ENCODE measurements at places on chromosomes 7 and 10.

GRCh38 chr7:7276161-7276560 lies 93.8 kb downstream of the C1GALT1 start:
- no peak for DNase-seq

- no peak for DNase-seq
Observed at GRCh38 chr10:50152792-50153272, 85.1 kb downstream of the WASHC2A start.

- no peak for DNase-seq
Observed at GRCh38 chr10:30931094-30931493, 100.6 kb downstream of the ZNF438 start.

- DNase-seq, result no peak
Observed at GRCh38 chr10:62022830-62023229, 121.3 kb downstream of the ARID5B start.

DNA sequence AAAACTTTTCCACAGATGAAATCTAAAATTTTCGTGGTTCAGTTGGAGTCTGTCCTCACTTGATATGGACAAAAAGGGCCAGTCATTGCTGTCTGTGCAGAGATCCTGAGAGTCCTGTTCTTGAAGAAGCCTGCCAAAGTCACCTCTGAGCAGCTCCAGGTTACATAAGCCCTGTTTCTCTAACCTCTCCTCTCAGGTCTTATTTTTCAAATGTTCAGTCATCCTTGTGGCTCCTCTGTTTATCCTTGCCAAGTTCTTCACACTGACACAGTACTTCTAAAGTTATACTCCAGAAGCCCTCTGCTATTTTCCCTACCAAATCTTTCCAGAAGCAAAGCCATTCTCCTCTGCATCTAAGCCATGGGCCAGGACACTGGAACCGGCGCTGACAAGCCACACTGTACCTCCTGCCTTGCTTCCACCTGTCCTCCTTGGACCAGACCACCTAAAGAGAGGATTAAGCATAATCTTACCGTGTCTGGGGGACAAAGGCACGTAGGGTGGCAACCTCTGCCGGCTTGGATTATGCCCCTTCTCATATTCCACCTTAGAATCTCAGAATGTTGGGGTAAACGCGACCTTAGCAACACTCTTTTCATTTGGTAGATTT lies 161.6 kb downstream of the JAZF1 start:
- no peak for DNase-seq

DNA sequence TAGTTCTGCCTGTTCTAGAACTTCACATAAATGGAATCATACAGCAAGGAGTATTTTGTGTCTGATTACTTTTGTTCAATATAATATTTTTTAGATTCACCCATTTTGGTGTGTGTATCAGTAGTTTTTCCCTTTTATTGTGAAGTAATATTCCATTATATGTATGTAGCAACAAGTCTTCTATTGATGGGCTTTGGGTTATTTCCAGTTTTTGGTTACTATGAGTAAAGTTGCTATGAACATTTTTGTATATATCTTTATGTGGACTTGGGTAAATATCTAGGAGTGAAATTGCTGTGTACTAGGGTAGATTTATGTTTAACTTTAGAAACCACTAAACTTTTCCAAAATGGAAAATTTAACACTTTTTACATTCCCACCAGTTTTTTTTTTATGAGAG lies 35.7 kb downstream of the ADK start:
- DNase-seq, result no peak

DNA sequence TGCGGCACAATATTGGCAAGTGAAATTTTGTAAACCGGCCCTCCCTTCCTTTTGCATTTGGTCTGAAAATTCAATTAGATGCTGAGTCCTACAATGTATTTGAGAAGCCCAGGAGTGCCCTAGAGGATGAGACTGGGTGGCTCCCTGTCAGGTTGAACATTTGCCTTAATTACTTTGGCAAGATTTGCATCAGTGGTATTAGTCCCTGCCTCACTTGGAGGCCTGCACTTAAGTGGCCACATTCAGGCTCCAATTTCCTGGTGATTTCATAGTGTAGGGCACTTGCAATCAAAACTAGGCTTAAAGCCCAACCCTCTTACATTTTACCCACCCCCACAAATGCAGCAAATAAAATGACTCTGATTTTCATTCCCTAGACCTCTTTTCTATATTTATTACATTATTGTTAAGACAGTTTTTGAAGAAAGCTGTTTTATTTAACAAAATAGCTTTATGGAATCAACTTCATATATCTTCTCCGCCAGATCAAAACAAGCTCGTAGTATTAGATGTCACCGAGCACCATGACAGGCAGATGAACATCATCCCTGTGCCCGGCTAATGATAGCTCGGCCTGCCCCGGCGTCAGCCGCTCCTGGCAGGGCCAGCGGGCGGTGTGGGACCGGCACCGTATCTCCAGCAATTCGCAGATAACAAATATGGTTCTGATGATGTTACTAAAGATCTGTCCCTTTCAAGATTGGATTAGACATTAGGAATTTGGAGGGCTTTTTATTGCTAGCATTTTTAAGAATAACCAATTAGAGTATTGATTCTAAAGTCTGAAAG lies 73.6 kb downstream of the EGFR start:
- DNase-seq, result no peak

- no peak for DNase-seq
Observed at GRCh38 chr7:35359423-35359822, 105.5 kb upstream of the TBX20 start.

DNA sequence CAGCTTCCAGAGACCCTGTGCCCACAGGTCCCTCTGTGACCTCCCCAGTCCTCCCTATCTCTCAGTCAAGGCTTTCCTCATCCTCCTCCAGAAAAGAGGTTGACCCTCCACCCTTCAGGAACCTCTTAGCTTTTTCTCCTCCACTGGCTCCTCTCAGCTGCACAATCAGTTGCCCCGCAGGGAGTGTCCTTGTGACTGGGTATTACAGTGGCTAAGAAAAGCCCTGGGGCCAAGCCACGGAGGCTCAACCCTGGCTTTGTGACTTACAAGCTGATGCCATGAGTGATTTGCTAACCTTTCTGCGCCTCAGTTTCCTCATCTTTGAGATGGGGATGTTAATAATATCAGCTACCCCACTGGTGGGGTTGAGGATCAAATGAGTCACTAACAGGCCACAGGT lies 66.4 kb upstream of the ZMIZ1 start:
- no peak for DNase-seq

DNA sequence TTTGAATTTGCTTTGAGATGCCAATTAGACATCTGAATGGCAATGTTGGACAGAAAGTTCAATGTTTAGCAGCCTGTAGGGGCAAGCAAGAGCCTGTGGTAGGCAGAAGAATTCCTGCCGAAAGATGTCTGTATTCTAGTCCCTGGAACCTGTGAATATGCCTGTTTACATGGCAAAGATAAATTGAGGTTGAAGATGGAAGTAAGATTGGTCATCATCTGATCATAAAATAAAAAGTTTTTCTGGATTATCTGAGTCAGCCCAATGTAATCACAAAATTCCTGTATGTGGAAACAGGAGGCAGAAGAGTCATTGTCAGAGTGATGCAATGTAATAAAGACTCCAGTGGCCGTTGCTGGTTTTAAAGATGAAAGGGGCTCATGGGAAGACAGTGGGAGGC lies 430.5 kb downstream of the MDFIC start:
- no peak for DNase-seq

DNA sequence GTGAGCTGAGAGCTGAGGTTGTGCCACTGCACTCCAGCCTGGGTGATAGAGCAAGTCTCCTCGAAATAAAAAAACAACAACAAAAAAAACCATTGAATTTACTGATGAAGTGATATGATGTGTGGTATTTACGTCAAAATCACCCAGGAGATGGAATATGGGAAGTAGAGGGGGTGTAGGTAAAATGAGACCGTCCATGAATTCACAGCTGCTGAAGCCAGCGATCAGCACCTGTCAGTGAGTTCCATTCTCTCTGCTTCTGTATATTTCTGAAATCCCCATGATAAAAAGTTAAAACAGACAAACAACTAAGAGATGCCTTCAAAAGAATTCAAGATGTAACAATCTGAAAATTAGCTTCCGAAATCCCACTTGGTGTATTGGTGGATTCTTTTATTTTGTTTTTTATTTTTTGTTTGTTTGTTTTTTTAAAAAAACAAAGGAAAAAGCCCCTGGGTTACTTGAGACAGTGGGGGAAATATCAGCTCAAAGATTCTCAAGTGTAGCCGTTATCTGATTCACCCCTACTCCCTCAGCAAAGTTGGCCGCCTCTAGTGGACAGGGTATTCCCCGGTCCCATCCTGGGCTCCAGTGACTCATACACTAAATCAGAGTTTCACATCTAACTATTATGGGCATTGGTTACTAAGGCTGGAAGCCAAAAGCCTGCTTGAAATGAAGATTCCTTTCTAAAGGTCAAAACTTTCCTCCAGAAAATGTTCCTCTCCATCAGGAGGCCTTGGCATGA lies 76.4 kb downstream of the MAP3K8 start:
- peak; percentile 72 for DNase-seq

GRCh38 chr10:16927546-16927945 lies 110.3 kb upstream of the RSU1 start:
- DNase-seq, result no peak

DNA sequence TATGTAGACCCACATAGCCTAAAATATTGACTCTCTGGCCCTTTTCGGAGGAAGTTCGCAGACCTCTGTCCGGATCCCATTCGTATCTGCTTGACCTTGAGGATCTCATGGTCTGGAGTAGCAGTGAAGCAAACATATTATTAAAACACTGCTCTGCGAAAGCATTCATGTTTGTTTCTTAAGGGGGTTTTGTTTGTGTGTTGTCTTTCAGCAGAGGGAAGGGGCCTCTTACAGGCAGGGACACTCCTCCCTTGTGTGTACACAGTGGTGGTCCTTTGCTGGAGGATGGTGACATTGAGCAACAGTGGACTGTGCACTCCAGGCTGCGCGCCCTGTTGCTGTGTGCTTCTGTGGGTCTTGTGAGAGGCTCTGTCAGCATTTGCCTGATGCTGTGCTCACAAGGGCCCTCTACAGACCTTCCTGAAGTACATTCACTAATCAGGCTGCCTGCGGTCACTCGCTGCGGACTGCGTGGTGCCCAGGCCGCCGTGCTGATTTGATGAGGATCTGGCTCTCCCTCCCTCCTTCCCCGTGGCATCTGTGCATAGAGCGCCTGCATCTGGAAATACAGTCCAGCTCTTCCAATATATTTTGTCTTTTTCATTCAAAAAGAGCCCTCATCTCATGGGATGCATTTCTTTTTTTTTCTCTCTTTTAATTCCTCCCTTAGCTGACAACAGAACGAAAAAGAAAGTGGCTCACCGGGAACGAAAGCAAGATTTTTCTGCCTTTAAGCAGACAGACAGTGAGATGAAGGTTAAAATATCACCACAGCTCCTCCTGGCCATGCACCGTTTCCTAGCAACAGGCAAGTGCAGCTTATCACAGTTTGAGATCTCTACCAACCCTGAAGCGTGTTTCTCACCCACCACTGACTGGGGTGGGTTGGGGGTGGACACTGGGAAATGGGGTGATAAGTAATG lies 135.8 kb downstream of the CNNM2 start:
- DNase-seq, result peak; percentile 37

DNA sequence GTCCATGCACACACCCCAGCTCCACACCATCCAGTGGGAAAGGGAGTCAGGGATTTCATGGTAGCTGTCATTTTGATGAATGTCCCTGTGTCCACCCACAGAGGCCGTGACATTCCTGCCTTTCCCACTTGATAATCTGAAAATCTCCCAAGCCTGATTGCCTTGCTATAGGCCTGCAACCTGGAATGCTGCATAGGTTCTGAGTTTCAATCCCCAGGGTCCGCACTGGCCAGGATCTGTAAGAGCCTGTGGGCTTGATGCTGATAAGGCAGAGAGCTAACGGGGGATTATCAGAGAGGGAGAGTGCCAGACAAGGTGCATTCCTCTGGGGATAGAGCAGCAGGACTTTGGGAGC lies 57.5 kb downstream of the RBM20 start:
- no peak for DNase-seq

DNA sequence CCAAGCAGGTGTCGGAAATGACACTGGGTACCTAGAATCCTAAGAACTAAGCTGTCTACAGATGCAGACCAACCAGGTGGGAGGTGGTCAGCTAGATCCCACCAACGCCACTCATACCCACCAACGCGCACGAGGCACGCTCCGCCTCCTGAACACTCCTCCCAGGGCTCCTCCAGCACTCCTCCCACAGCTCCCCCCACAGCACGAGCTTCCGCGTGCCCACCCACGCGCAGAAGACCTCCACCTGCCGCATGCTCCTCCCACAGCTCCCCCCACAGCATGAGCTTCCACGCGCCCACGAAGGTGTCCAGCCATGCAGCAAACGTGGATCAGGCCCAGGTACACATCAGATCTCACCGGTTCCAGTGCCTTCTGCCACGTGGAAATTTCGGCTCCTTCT lies 196.0 kb downstream of the MAD1L1 start:
- DNase-seq, result no peak

Data from HTR-8/SVneo (cell line).